ENCODE measurements at places on chromosomes 7 and 10.

GRCh38 chr10:96708456-96708855 is 11.9 kb downstream of the PIK3AP1 start:
- no peak for DNase-seq

GRCh38 chr10:125190946-125191345 is 30.6 kb upstream of the CTBP2 start:
- DNase-seq = no peak

- DNase-seq = peak; percentile 18
Measured at GRCh38 chr7:47039089-47039648, 542.7 kb downstream of the TNS3 start.

GRCh38 chr10:61628151-61628874 is 34.4 kb upstream of the CABCOCO1 start:
- no peak for DNase-seq

DNA sequence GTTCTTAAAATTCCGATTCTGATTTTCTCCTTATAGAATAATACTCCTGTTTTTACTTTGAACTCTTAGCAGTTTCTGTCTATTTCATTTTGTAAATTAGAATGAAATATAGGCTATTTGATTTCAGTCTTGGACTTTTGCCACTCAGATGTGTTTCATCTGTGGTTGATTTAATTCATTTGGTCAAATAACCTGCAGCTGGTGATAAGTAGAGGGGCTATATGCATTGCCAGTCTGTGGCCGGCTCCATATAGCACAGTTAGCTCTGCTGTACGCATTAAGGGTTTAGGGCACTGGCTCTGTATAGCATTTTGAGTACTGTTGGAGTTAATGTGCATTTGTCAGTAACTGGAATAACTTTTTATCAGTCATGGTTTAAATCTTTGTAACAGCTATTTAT is 35.7 kb downstream of the RBM33 start:
- no peak for DNase-seq

GRCh38 chr10:44259090-44259874 is 125.6 kb downstream of the CXCL12 start:
- no peak for DNase-seq

DNA sequence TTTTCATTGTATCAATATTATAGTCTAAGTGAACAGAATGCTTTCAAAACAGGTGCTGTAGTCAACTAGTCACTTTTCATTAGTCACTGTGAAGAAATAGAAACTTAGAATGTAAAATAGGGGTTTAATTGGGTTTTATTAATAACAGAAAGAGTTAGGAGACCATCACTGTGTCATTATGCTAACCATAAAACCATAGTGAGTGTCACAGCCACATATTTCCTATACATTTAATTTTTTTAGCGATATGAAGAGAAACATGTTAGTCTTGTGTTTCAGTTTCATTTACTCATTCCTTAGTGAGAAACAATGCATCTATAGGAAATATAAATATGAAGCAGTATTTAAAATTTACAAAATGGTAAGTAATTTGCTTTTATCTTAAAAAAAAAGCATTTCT is 22.2 kb downstream of the SPAG6 start:
- DNase-seq = no peak
